ENCODE measurements at places on chromosomes 4 and X. TPM values are rescaled to one million over a fixed set of nuclear protein-coding genes. Genes with fewer than 3 reads are reported as not detected.
A peak's percentile ranks its signal among the peaks of the same experiment; 100 is the strongest.

GRCh38 chrX:150212672-150213480 lies 150.2 kb upstream of the MAMLD1 start:
- no peak for DNase-seq
- H3K4me3 ChIP-seq: no peak overlapping the region
- H3K36me3 ChIP-seq: no peaks in the 10 kb centered on the region
- H3K4me1 ChIP-seq: no peaks in the 10 kb centered on the region

GRCh38 chr4:75786938-75787337 lies 62.6 kb downstream of the USO1 start:
- peaks cover 22% of the 10 kb centered on the region for H3K36me3 ChIP-seq
- H3K27me3 ChIP-seq: no peaks in the 10 kb centered on the region
- DNase-seq: no peak

- DNase-seq: no peak
- H3K4me1 ChIP-seq: no peaks in the 10 kb centered on the region
- no peaks in the 10 kb centered on the region for H3K36me3 ChIP-seq
- peaks cover 5% of the 10 kb centered on the region for H3K27me3 ChIP-seq
- H3K27ac ChIP-seq: no peak overlapping the region
Observed at GRCh38 chr4:109156356-109156755, 146.1 kb downstream of the COL25A1 start.

GRCh38 chrX:131923614-131924250 lies 99.4 kb upstream of the STK26 start:
- DNase-seq: no peak
- no peaks in the 10 kb centered on the region for H3K36me3 ChIP-seq
- H3K27me3 ChIP-seq: peaks cover 3% of the 10 kb centered on the region
- H3K4me1 ChIP-seq: no peaks in the 10 kb centered on the region

DNA sequence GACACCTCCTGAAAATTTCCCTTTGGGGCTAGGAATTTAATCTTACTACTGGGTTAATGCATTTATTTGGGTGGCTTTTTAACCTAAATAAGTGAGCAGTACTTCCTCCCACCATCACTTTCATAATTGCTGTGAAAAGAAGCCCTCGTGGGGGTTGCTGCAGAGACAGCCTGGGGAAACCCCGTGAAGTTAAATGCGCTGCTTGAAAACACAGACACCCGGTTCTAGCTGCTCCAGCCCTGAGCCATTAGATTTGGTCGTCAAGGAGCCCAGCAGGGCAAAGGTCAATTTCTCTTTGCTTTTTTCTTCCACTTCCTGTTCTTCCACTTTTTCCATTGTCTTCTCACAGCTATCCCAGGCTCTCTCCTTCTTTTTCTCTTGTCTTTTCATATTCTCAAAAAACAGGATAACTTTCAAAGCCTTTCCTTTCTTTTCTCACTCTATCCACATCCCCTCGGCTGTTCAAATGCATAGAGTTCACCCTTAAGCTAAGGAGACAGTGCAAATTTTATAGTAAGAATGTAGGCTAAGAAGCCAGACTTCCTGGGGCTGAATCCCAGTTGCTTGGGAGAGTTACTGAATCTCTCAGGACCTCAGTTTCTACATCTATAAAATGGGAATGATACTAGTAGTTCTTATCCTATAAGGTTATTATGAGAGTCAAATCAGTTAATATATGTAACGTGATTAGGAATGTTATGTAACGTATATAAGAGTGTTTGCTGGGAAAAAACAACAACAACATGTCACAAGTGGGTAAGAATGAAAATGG lies 91.5 kb upstream of the ZNF827 start:
- no peak for DNase-seq
- peaks cover 12% of the 10 kb centered on the region for H3K4me1 ChIP-seq

DNA sequence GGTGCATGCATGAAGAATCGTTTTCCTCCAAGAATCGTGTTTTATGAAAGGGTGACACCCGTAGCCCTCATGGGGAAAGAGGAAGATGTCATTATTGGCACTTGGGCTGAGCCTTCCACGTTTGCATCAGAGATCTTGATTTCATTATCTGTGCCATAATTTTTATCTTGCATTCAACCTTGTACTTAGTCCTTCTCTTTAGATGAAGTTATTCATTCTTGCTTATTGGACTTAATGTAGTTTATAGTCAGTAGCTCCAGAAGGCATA lies 66.8 kb downstream of the GAB1 start:
- no peak for DNase-seq
- no peak overlapping the region for H3K27ac ChIP-seq
- H3K36me3 ChIP-seq: no peaks in the 10 kb centered on the region
- H3K4me1 ChIP-seq: peaks cover 32% of the 10 kb centered on the region
- no peak overlapping the region for H3K4me3 ChIP-seq
- no peaks in the 10 kb centered on the region for H3K27me3 ChIP-seq

Gene TRPC3
- 2.5 TPM for total RNA-seq

GRCh38 chr4:140971077-140971792 lies 162.0 kb downstream of the RNF150 start:
- H3K4me3 ChIP-seq: no peak overlapping the region
- H3K27ac ChIP-seq: no peak overlapping the region
- H3K27me3 ChIP-seq: peaks cover 2% of the 10 kb centered on the region
- H3K4me1 ChIP-seq: no peaks in the 10 kb centered on the region
- no peak for DNase-seq

DNA sequence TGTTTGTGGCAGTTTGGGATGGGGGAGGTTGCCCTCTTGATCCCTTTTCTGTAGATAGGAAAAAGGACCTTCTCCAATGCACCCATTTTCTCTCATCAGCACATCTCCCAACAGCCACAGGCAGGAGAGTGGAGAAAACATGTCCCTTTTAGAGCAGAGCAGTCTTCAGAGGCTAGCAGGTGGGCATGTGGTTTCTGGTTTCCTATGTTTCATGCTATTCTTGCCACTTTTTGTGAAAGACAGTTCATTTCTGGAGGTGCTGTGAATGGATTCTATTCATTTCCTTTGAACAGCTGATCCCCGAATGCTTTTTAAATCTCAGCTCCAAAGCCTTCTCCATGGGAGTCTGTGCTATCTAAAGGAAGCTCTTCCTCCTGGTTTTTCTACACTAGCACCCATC lies 18.9 kb downstream of the RASL11B start:
- H3K4me3 ChIP-seq: no peak overlapping the region
- H3K4me1 ChIP-seq: peaks cover 3% of the 10 kb centered on the region
- H3K27me3 ChIP-seq: no peaks in the 10 kb centered on the region
- H3K27ac ChIP-seq: no peak overlapping the region
- H3K36me3 ChIP-seq: no peaks in the 10 kb centered on the region

Gene F9
- total RNA-seq: not detected

DNA sequence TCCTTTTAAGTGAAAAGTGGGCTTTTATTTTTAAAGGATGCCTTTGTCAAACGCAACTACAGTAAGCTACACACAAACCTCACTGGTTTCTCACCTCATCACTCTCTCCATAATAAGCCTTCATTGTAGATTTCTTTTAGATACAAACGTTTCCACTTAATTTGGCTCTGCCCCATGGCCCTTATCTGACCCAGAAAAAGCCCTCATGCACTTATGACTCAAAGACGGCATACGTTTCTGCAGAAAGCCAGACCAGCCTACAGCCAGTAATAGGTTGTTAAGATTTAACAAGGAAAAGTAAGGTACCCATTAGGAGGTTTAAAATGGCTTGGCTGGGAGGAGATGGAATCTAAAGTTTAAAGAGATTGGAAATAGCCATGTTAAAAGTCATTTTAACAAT lies 914.6 kb upstream of the INTU start:
- no peaks in the 10 kb centered on the region for H3K27me3 ChIP-seq
- no peak overlapping the region for H3K4me3 ChIP-seq
- no peak overlapping the region for H3K27ac ChIP-seq
- no peak for DNase-seq
- H3K4me1 ChIP-seq: no peaks in the 10 kb centered on the region

GRCh38 chrX:57447856-57448255 lies 144.0 kb upstream of the ZXDB start:
- H3K4me1 ChIP-seq: no peaks in the 10 kb centered on the region
- H3K27me3 ChIP-seq: no peaks in the 10 kb centered on the region
- no peak for DNase-seq
- peaks cover 18% of the 10 kb centered on the region for H3K36me3 ChIP-seq

- no peaks in the 10 kb centered on the region for H3K4me1 ChIP-seq
- H3K27me3 ChIP-seq: no peaks in the 10 kb centered on the region
- DNase-seq: no peak
- H3K27ac ChIP-seq: no peak overlapping the region
- H3K4me3 ChIP-seq: no peak overlapping the region
Observed at GRCh38 chrX:112512509-112512908, 167.2 kb downstream of the LHFPL1 start.

Gene BTK
- not detected for total RNA-seq

Gene PF4V1
- total RNA-seq: not detected

Gene CFAP47
- not detected for total RNA-seq

Gene DCAF4L1
- total RNA-seq: 0.20 TPM

Gene RASGEF1B
- 3.6 TPM for total RNA-seq

DNA sequence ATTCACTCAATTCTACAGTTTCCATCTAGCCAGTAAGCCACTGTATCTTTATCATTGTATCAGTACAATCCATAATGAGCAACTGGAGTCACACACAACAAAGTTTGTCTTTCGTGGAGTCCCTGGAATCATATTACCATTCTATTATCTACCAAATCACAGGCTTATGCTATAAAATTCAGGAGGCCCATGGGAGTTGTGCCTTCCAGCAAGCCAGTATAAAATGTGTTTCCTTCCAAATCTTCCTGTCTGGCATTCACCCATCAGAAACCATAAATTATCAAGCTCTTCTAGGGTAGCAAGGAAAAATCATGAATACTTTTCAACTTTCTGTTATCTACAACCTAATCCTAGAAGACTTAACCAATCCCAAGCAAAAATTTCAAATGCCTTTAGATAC lies 1383.3 kb upstream of the PCDH7 start:
- H3K4me3 ChIP-seq: no peak overlapping the region
- H3K27me3 ChIP-seq: no peaks in the 10 kb centered on the region
- H3K4me1 ChIP-seq: no peaks in the 10 kb centered on the region
- H3K27ac ChIP-seq: no peak overlapping the region

DNA sequence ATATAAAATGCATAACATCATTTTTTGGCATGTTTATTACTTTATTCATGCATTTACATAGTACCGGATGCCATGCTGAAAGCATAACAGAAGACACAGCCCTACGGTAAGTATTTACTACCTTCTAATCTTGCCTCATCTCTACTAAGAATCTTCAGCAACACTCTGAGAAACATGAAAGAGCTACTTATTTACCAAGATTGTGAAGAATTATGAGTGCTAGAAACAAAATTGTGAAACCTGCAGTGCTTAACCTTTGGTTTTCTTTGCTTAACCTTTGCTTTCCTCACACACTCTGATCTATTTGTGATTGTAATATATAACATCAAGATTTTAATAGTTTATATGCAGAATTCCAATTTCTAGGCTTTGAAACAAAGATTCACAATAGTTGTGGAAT lies 7.4 kb downstream of the ANTXR2 start:
- H3K27me3 ChIP-seq: no peaks in the 10 kb centered on the region
- peaks cover 60% of the 10 kb centered on the region for H3K36me3 ChIP-seq
- peaks cover 69% of the 10 kb centered on the region for H3K4me1 ChIP-seq
- peak overlapping the region; percentile 1 for H3K27ac ChIP-seq
- H3K4me3 ChIP-seq: no peak overlapping the region

GRCh38 chr4:132502096-132502552 lies 647.0 kb upstream of the PCDH10 start:
- H3K36me3 ChIP-seq: no peaks in the 10 kb centered on the region
- H3K4me1 ChIP-seq: no peaks in the 10 kb centered on the region
- no peaks in the 10 kb centered on the region for H3K27me3 ChIP-seq
- no peak overlapping the region for H3K4me3 ChIP-seq
- DNase-seq: no peak
- no peak overlapping the region for H3K27ac ChIP-seq

Gene PRRG3
- not detected for total RNA-seq

DNA sequence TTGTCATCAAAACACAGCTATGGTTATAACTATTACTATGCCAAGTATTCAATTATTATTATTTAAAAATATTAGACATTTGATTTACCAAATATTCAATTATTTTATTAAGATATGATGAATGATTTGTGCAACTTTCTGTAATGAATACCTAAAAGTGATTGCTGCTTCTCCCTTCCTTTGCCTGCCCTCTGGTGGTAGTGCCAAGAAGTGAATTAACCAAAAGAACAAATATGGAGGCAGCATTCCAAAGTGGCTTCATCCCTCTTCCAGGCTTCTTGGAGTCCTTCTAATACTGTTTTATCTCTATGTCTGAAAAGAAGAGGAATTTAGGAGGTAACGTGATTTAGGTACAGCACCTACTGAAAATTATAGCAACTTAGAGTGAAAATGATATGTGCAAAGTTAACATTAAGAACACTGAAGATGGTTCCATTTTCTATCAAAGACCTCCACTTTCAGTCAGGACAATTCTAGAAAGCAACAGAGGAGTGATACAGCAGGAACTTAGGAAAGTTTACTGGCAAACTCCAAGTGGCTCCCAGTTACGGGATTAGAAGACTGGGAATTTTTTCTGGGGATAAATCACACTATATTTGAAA lies 43.0 kb downstream of the ENPEP start:
- H3K4me1 ChIP-seq: peaks cover 28% of the 10 kb centered on the region
- no peaks in the 10 kb centered on the region for H3K36me3 ChIP-seq
- H3K27ac ChIP-seq: no peak overlapping the region
- H3K27me3 ChIP-seq: peaks cover 10% of the 10 kb centered on the region

DNA sequence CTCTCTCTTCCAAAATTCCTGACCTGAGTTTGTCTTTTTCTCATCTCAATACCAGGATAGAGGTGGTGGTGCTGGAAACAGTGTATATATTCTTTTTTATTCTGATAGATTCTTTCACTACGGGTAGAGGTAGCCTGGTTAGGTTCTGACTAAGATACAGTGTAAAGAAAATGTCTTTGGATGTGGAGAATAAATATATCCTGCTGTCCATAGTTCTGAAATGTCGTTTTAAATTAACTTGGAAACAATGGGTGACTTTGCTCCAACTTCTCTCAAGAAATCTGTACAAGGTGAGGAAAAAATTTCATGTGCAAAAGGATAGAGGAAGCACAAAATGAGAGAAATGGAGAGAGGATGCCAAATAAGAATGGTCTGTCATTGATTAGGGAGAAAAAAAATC lies 546.1 kb downstream of the GBA3 start:
- no peak for DNase-seq
- no peaks in the 10 kb centered on the region for H3K36me3 ChIP-seq
- no peak overlapping the region for H3K27ac ChIP-seq
- peaks cover 1% of the 10 kb centered on the region for H3K27me3 ChIP-seq
- no peak overlapping the region for H3K4me3 ChIP-seq

DNA sequence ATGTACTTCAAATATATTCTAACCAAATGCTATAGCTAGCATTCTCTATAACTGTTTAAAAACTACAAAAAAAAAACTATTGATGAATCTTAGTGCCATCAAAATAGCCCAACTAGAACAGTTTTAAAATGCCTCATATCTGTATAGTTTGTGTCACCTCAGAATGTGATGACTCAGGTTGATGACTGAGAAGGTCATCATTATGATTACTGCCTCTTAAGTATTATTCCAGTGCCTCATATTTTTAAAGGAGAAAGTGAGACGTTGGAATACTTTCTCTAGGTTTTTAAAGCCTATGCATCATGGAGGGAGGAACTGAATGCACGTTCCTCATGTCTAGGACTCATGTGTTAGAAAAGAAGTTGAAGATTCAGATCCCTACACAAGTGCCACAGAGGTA lies 88.2 kb downstream of the TMA16 start:
- H3K4me3 ChIP-seq: no peak overlapping the region
- H3K27ac ChIP-seq: no peak overlapping the region
- DNase-seq: no peak
- no peaks in the 10 kb centered on the region for H3K4me1 ChIP-seq

Data from activated T-helper 1 cell treated with anti-CD3 and anti-CD28 coated beads, Interleukin-12 subunit alpha, Interleukin-12 subunit beta, Interleukin-2, Interleukin-4 antibody, amounts not matched to agents 30 ng/mL and 10 ng/mL and 1 ng/mL, durations not matched to agents 14 hours and 24 hours and 36 hours (primary cell).